ENCODE measurements at places on chromosomes 4 and X. TPM values are rescaled to one million over a fixed set of nuclear protein-coding genes. Genes with fewer than 3 reads are reported as not detected.

DNA sequence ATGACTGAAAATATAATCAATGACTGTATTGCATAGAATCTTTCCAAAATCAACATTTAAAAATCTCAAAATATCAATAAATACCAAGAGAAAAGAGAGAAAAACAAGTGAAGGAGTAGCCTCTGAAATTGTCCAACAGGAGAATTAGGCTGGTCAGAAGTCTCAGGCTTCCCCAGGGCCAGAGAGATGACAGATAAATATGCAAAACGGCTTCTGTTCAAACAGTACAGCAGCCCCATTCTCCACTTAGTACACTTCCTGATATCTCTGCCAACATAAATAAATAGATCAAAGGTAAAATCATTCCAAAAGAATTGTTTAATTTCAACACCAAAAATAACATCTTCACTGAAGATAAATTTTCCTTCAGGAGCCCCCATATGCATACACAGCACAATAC, 204.7 kb upstream of the GABRA2 start:
- no peaks in the 10 kb centered on the region for H3K4me1 ChIP-seq
- H3K27me3 ChIP-seq = no peaks in the 10 kb centered on the region
- no peak overlapping the region for H3K27ac ChIP-seq
- no peak for DNase-seq
- H3K4me3 ChIP-seq = no peak overlapping the region

DNA sequence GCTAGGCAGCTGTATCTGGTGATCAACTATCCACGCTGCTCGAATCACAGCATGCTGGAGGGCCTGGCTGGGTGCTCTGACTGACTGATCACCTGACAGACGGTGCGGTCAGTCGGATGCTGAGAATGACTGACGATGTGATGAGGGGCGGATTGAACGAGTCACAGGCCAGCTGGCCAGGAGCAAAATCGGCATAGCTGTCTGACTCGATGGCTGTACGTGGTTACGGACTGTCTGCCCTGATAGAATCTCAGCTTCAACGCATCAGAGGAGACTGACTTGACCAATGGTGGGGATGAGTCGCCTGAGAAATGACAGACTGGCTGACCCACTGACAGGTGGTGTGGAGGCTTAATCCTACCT, 1.0 kb upstream of the SUV39H1 start:
- H3K4me3 ChIP-seq = peak overlapping the region; percentile 47
- H3K27ac ChIP-seq = no peak overlapping the region
- no peak for DNase-seq
- H3K4me1 ChIP-seq = no peaks in the 10 kb centered on the region

GRCh38 chr4:129144755-129145206, 48.8 kb downstream of the C4orf33 start:
- H3K27ac ChIP-seq = no peak overlapping the region
- DNase-seq = no peak
- no peaks in the 10 kb centered on the region for H3K27me3 ChIP-seq
- H3K36me3 ChIP-seq = no peaks in the 10 kb centered on the region
- H3K4me3 ChIP-seq = no peak overlapping the region

- no peaks in the 10 kb centered on the region for H3K36me3 ChIP-seq
- no peak overlapping the region for H3K27ac ChIP-seq
- no peak overlapping the region for H3K4me3 ChIP-seq
- no peak for DNase-seq
Observed at GRCh38 chrX:9403374-9403773, 61.5 kb upstream of the TBL1X start.

DNA sequence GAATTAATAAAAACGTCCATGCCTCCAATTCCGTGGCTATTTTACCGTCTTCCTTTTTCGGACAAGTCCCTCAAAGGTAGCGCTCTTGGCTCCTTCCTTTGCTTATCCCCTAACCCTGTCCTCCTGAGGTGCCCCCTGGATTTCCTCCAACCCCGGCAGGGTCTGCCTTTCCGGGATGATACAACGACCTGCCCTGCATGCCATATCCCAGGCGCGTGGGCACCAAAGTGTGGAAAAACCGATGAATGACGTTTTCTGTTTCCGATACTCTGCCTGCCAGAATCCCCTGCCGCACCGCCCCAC, 706 bp upstream of the CSTF2 start:
- H3K27ac ChIP-seq = peak overlapping the region; percentile 60
- H3K4me3 ChIP-seq = peak overlapping the region; percentile 95
- peaks cover 5% of the 10 kb centered on the region for H3K4me1 ChIP-seq
- H3K36me3 ChIP-seq = no peaks in the 10 kb centered on the region
- no peaks in the 10 kb centered on the region for H3K27me3 ChIP-seq

- no peaks in the 10 kb centered on the region for H3K4me1 ChIP-seq
- H3K27me3 ChIP-seq = no peaks in the 10 kb centered on the region
- H3K4me3 ChIP-seq = no peak overlapping the region
- no peak overlapping the region for H3K27ac ChIP-seq
- DNase-seq = no peak
- H3K36me3 ChIP-seq = no peaks in the 10 kb centered on the region
Observed at GRCh38 chr4:48862661-48863060, 31.8 kb downstream of the OCIAD1 start.

DNA sequence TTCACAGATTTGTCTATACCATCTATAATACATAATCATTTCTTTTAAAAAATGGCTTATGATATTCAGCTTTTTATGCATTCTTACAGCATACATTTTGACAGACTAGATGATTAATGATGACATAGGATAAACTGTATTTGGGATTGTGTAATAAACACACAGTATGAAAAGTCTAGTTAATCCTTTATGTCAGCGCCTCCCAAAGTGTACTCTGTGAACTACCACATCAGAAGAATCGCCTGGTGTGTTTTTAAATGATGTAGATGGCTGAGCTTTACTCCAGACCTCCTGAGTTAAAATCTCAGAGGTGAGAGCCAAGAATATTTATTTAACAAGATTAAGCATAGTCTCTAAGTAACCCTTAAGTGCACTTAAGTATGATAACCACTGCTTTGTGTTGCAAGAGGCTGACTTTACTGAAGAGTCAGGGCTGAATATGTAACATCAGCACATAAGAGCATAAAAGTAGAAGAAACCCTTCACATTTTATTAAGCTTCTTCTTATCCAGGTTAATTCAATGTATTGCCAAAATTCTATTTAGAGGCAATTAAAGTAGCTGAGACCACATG, 104.2 kb downstream of the ANK2 start:
- no peaks in the 10 kb centered on the region for H3K27me3 ChIP-seq
- H3K4me3 ChIP-seq = no peak overlapping the region
- no peaks in the 10 kb centered on the region for H3K36me3 ChIP-seq
- no peak for DNase-seq
- no peak overlapping the region for H3K27ac ChIP-seq

DNA sequence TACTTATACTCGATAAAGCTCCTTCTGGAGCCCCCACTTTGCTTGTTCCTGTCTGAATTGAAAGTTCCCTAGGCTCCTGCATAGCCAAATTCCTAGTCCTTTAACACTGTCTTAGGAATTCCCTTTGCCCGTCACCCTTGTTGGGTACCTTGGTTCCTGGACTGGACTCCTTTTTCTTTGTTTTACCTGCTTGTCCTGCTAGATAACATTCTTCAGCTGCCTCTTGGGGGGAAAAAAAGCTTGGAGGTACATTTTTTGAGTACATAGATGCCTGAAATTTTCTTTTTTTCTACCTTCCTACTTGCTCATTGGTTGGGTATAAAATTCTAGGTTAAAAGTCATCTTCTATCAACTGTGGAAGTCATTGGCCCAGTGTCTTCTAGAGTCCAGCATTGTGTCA, 154.8 kb upstream of the RAPGEF2 start:
- no peaks in the 10 kb centered on the region for H3K4me1 ChIP-seq
- DNase-seq = peak; percentile 9
- no peak overlapping the region for H3K27ac ChIP-seq

DNA sequence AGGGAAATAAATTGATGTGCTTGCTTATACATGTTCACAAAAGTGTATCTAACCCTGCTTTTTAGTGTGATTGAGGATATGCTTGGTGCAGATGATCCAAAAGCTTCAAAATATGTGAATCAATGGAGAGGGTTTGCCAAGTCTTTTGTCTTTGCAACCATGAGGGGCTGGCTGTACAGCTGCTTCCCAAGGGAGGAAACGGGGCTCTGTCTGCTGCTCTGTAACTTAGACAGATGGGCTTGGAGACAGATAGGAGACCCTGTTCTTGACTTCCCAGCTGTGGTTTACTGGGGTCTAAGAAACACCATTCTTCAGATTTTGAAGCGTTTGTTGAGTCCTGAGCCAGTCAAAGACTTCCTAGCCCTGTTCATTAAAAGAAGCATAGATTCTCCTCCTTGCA, 152.3 kb downstream of the DCLK2 start:
- no peaks in the 10 kb centered on the region for H3K36me3 ChIP-seq
- no peaks in the 10 kb centered on the region for H3K4me1 ChIP-seq
- no peak overlapping the region for H3K27ac ChIP-seq
- no peak for DNase-seq
- no peaks in the 10 kb centered on the region for H3K27me3 ChIP-seq

DNA sequence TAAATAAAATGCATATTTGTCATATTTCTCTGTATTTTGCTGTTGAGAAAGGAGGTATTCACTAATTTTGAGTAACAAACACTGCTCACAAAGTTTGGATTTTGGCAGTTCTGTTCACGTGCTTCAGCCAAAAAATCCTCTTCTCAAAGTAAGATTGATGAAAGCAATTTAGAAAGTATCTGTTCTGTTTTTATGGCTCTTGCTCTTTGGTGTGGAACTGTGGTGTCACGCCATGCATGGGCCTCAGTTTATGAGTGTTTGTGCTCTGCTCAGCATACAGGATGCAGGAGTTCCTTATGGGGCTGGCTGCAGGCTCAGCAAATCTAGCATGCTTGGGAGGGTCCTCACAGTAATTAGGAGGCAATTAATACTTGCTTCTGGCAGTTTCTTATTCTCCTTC, 3.3 kb downstream of the HTT start:
- DNase-seq = no peak
- H3K4me3 ChIP-seq = no peak overlapping the region
- no peaks in the 10 kb centered on the region for H3K27me3 ChIP-seq
- H3K4me1 ChIP-seq = peaks cover 9% of the 10 kb centered on the region
- H3K36me3 ChIP-seq = no peaks in the 10 kb centered on the region

- H3K4me1 ChIP-seq = no peaks in the 10 kb centered on the region
- no peaks in the 10 kb centered on the region for H3K36me3 ChIP-seq
- H3K4me3 ChIP-seq = no peak overlapping the region
- DNase-seq = no peak
Observed at GRCh38 chrX:118594697-118595420, 99.2 kb downstream of the DOCK11 start.

GRCh38 chr4:5203309-5203992, 152.2 kb downstream of the STK32B start:
- no peaks in the 10 kb centered on the region for H3K4me1 ChIP-seq
- no peak for DNase-seq
- H3K27me3 ChIP-seq = no peaks in the 10 kb centered on the region
- H3K36me3 ChIP-seq = no peaks in the 10 kb centered on the region

- H3K4me1 ChIP-seq = no peaks in the 10 kb centered on the region
- no peaks in the 10 kb centered on the region for H3K27me3 ChIP-seq
- H3K27ac ChIP-seq = no peak overlapping the region
- no peak overlapping the region for H3K4me3 ChIP-seq
Observed at GRCh38 chrX:40004921-40005291, 92.9 kb downstream of the BCOR start.

GRCh38 chr4:75867130-75867529, 35.1 kb downstream of the PPEF2 start:
- H3K27ac ChIP-seq = no peak overlapping the region
- no peaks in the 10 kb centered on the region for H3K27me3 ChIP-seq
- no peaks in the 10 kb centered on the region for H3K4me1 ChIP-seq
- H3K4me3 ChIP-seq = no peak overlapping the region

Gene LRP2BP
- 0.90 TPM for total RNA-seq

Gene GUCY1B1
- 0.39 TPM for total RNA-seq

Gene ZFP92
- total RNA-seq = not detected

Gene ABCG2
- total RNA-seq = 13.3 TPM

Gene SPP1
- total RNA-seq = 249 TPM

Gene SLC10A4
- total RNA-seq = not detected

Gene TRAM1L1
- total RNA-seq = 1.6 TPM

Gene WDR17
- 2.2 TPM for total RNA-seq
